ENCODE measurements at places on chromosomes 4 and X.

- DNase-seq, result no peak
Measured at GRCh38 chr4:90118527-90119195, 8.5 kb upstream of the CCSER1 start.

GRCh38 chrX:10050481-10050880 lies 83.3 kb downstream of the CLDN34 start:
- no peak for DNase-seq

- no peak for DNase-seq
Measured at GRCh38 chrX:19658030-19658429, 142.7 kb upstream of the MAP3K15 start.

DNA sequence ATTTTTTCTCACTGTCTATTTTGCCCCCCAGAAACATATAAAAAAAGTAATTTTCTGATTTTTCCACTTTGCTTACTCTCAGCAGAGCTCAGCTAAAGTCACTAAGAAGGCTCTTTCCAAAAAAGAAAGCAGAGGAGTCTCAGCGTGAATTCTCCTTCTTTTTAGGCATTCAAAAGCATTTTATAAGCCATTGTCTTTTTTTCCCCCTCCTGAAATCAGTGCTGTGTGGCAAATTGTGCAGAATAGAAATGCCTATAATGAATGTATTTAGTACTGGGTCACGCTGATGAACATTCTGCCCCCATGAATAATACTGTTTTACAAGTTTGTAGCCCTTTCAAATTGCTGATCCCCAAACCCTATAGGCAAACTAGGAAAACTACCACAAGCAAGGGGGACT lies 1.6 kb upstream of the PCDH18 start:
- no peak for DNase-seq

DNA sequence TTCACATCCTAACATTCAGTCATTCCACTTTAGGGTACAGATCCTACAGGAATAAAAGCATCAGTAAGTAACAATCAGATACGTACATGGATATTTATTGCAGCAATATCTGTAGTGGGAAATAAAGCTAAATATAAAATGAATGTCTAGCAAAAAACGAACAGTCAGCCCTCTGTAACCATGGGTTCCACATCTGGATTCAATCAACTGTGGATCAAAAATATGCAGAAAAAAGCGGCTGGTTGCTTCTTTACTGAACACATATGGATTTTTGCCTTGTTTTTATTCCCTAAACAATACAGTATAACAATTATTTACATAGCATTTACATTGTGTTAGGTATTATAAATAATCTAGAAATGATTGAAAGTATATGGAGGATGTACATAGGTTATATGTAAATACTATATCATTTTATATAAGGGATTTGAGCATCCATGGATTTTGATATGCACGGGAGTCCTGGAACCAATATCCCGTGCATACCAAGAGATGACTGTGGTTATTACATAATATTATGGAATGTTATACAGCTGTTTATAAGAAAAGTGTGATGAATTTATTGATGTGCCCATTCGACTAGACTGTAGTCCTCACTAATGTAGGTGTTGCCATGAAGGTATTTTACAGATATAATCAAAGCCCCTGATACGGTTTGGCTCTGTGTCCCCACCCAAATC lies 132.8 kb downstream of the ARHGEF9 start:
- no peak for DNase-seq

- DNase-seq, result no peak
Measured at GRCh38 chr4:183828125-183828524, 77.0 kb upstream of the STOX2 start.

DNA sequence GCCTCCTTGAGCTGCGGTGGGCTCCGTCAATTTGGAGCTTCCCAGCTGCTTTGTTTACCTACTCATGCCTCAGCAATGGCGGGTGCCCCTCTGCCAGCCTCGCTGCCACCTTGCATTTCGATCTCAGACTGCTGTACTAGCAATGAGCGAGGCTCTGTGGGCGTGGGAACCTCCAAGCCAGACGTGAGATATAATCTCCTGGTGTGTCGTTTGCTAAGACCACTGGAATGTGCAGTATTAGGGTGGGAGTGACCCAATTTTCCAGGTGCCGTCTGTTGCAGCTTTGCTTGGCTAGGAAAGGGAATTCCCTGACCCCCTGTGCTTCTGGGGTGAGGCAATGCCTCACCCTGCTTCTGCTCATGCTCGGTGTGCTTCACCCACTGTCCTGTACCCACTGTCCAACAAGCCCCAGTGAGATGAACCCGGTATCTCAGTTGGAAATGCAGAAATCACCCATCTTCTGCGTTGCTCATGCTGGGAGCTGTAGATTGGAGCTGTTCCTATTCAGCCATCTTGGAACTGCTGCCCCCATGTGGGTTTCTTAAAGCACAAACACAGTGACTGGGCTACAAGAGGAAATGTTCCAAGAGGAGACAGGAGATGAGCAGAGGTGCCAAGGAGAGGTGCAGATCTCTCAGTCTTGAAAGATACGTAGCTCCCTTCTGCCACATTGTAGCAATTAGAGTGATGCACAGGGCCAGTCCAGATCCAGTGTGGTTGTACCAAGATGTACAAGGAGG lies 193.0 kb upstream of the IGFBP7 start:
- DNase-seq, result no peak
